ENCODE measurements at places on chromosomes 16 and 17.

GRCh38 chr16:53974484-53975080, 270.6 kb downstream of the FTO start:
- DNase-seq = no peak

GRCh38 chr17:76922967-76923366, 54.8 kb downstream of the MGAT5B start:
- no peak for DNase-seq

GRCh38 chr17:17381446-17382064, 78.4 kb downstream of the NT5M start:
- DNase-seq = no peak

DNA sequence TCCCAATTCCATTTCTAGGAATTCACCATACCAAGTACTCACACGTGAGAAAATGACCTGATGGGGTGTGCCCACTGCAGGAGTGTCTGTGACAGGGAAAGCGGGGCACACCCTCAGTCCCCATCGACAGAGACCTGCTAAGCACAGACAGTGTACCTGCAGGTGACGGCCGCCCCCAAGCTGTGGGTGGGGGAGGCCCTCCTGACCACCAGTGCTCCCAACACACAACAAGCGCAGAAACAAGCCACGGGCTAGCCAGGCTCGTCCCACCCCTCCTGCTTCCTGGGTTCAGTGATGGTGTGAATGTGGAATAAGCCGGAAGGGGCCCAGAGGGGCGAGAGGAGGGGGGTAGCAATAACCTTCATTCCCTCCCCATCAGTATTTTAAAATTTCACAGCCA, 31.9 kb downstream of the ZCCHC14 start:
- DNase-seq = no peak

DNA sequence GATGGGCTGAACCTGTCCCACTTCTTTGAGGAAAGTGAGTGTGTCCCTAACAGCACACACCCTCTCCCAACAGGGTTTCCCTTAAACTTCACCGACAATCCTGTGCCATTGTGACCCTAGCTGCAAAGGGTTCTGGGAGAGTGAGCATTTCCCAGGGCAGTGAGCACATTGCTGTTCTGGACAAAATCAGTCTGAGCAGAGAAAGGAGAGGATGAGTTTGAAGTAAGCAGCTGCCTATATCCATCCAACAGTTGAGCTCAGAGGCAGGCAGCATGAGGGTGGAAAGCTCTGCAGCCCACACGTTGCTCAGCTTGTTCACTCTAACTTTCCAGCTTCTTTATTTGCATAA, 296.5 kb upstream of the MAF start:
- no peak for DNase-seq

DNA sequence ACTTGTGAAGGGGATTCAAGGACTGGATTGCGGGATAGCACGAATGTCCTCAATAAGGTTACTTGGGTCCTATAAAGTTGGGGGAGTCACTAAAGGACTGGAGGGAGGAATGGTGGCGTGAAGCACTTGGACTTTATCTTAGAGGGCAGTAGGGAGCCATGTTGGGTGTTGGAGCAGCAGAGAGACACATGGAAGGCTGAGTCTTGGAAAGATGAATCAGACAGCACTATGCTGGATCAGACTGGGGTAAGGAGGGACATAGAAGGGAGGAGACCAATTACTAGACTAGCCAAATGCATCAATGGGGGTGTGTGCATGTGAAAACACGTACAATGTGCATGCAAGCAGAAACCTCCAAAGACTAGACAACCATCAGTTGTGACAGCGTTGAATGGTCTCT, 26.0 kb upstream of the DLX4 start:
- no peak for DNase-seq

- DNase-seq = no peak
Observed at GRCh38 chr17:75487351-75488070, 27.8 kb downstream of the CASKIN2 start.

- no peak for DNase-seq
Observed at GRCh38 chr17:80086081-80086480, 15.3 kb upstream of the GAA start.

GRCh38 chr16:87877942-87878507, 8.7 kb upstream of the SLC7A5 start:
- no peak for DNase-seq

- peak; percentile 86 for DNase-seq
Observed at GRCh38 chr17:75749545-75750389, 15.2 kb downstream of the GALK1 start.

- DNase-seq = no peak
Observed at GRCh38 chr16:31331807-31332301, 23.1 kb upstream of the ITGAX start.

DNA sequence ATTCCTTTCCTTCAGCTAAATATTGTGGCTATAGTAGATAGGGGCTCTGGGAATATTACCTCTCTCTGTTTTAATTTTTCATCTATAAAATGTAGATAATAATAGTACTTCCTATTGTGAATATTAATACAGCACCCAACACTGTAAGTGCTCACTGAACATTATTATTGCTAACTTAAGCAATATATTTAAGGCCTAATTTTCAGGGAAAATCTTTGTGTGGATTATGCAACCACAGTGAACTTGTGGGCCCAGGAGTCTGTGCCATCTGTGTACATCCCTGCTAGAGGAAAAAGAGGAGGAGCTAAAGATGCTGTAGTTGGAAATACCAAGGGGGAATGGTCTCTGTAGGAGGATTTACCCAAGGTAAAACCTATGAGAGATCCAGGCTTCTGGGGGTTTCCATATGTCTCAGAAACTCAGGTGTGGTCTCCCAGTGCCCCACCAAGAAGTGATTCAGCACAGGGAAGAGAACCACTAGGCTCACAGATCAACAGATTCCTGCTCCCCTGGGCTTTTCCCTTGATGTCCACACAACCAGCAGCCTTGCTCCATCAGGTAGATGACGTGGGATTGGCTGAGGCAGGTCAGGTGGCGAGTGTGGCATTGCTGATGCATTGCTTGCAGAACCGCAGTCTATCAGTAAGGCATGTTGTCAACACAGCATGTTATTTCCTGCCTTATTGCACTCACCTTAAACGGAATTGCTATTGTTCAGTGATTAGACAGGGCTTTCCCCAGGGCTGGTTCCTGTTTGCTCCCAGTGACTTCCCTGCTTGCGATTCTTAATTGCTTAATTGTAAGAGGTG, 1.6 kb upstream of the N4BP1 start:
- DNase-seq = no peak

DNA sequence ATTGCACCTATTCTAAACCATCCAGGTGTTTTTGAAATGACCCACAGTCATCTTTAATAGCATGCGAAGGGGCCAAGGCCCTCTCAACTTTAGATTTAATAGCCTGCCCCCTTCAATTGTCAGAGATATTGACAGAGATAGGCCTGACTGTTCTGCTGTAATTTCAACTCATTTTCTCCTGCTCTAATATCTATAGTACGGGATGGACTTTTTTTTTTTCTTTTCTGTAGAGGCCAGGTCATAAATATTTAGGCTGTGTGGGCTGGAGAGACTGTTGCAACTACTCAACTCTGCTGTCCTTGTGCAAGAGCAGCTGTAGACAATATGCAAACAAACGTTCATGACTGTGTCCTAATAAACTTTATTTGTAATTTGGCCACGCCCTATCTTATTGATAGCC, 24.7 kb upstream of the KRT20 start:
- no peak for DNase-seq

- DNase-seq = no peak
Observed at GRCh38 chr16:86960266-86960665, 356.9 kb downstream of the C16orf95 start.

DNA sequence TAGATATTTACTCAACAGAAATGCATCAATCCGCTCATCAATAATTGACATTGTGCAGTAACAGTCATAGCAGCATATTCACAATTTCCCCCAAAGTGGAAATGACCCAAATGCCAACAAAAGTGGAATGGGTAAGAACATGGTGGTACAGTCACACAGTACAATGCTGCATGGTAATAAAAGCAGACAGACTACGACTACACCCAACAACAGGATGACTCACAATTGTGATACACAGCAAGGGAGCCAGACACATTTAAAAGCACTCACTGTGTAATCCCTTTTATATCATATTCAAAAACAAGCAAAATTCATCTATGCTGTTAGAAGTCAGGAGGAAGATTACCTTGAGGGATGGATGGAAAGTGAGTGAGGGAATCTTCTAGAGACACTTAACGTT, 76.5 kb upstream of the NUDT7 start:
- DNase-seq = no peak

All from NCI-H446 (cell line).